ENCODE measurements at places on chromosomes 16 and 17.

- DNase-seq: no peak
Observed at GRCh38 chr16:56258508-56259424, 67.5 kb downstream of the GNAO1 start.

GRCh38 chr16:82010649-82011048 is 621 bp downstream of the SDR42E1 start:
- DNase-seq: no peak

GRCh38 chr17:82294064-82294773 is 20.7 kb upstream of the CSNK1D start:
- DNase-seq: no peak

- no peak for DNase-seq
Observed at GRCh38 chr16:80263848-80264694, 276.7 kb upstream of the DYNLRB2 start.

- DNase-seq: no peak
Observed at GRCh38 chr17:18362698-18363100, 651 bp downstream of the SHMT1 start.

DNA sequence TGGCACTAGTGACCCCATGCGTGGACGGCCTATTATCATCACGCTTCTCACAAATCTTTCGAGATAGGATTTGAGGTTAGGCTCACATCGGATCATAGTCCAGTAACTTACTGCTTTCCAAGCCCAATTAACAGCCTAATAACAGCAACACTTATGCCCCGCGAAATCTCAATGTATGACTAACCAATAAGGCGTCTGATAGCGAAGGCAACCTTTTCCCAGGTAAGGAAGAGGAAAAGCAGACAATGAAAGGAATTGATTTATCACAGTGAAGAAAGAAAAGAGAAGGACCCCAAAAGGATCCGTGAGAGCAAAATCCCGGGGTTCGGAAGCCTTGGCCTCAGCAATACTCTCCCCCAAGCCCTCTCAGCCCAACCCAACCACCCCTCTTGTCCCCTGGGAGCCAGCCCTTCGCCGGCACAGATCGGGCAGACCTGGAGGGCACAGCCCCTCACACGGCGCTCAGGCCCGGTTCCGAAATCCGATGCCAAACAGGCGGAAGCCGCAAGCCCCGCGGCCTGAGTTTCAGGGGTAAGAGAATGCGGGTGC is 534 bp downstream of the GPATCH8 start:
- peak; percentile 8 for DNase-seq

- DNase-seq: peak; percentile 44
Observed at GRCh38 chr17:35870906-35871819, 2.5 kb upstream of the HEATR9 start.

DNA sequence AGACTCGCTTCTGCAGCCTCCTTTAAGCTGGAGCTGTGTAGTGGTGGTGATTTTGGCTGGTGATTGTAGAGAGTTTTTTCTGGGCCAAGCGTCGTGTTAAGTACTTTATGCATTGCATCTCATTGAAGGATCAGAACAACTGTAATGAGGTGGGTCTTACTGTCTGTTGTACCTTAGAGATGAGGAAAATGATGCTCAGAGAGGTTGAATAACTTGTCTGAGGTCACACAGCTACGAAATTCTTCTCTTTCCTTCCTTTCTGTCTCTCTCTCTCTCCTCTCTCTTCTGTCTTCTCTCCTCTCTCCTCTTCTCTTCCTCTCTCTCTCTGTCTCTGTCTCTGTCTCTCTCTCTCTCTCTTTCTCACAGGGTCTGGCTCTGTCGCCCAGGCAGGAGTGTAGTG is 82.8 kb downstream of the CNGB1 start:
- no peak for DNase-seq

DNA sequence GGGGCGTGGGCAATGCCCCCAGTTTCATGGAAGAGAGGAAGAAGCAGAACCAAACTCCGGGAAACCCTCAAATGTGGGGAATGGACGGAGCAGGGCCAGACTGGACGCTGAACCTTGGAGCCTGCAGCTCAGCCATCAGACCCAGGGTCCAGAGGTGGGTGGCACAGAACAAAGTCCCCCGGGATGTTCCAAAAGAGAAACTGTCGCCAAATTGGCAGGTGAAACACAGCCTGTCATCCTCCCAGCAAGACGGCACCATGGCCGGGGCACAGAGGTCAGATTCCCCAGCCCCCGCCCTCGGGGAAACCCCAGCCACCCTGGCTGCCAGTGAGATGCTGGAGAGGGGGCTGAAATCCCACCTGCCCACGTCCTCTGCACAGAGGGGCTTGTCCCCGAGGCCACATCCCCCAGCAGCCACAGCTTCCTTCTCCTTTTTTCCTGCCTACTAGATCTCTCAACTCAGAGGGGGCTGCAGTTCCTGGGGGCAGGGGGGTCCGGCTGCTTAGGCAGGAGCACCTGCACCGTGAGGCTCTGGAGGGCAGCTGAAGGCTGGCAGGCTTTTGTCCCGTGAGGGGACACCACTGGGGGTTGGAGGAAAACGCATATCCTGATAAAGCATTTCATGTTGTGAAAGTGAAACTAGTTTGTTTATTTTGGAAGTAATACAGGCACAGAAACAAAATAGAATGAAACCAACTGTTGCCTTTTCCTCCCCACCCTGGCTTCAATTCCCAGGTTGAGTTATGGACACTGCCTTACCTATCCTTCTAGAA is 1.2 kb upstream of the SECTM1 start:
- peak; percentile 52 for DNase-seq

DNA sequence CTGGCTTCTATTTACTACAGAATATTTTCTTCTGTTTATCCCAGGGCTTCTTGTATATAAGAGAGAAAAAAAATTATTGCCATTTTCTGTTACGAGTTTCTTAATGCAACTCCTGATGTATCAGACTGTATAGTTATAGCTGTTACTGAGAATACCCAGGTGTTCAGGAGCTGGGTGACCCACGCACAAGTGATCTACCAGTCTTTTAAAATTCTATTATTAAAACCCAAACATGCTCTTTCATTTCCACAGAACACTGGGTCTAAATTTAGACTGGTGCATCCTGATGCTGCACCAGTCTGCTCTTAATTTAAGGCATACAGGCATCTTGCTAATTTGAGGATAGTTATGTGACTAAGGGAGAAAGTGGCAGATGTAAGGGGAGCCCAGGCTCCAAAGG is 31.2 kb upstream of the NLRP1 start:
- DNase-seq: no peak

DNA sequence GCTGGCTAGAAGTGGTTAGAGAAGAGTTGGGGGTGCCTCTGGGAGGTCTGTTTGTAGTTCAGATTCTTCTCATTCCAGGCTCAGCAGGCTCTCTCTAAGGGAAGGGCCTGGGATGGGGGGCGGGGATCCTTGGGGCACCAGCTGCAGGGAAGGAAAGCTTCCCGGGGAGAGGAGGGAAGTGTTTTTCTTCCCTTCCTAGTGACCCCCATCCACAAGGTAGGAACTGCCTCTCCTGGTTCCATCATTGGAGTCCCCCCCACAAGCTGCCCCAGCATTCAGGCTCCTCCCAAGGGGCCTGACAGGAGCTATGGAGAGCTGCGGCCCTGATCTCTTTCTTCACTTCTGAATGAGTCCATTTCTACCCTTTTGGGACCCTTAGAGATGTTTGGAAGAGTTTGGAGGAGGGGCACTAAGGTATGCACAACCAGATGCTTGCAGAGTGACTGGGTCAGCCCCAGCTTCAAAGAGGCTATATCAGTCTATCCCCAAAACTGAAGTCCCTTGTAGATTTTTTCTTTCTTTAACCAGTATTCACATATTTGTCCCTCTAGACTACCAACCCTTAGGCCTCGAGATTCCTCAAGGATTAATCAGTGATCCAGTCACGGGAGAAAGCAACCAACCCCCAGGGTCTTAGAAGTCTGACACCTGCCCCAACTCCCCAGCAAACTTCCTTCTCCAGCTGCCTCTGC is 13.9 kb upstream of the FZD2 start:
- DNase-seq: no peak

DNA sequence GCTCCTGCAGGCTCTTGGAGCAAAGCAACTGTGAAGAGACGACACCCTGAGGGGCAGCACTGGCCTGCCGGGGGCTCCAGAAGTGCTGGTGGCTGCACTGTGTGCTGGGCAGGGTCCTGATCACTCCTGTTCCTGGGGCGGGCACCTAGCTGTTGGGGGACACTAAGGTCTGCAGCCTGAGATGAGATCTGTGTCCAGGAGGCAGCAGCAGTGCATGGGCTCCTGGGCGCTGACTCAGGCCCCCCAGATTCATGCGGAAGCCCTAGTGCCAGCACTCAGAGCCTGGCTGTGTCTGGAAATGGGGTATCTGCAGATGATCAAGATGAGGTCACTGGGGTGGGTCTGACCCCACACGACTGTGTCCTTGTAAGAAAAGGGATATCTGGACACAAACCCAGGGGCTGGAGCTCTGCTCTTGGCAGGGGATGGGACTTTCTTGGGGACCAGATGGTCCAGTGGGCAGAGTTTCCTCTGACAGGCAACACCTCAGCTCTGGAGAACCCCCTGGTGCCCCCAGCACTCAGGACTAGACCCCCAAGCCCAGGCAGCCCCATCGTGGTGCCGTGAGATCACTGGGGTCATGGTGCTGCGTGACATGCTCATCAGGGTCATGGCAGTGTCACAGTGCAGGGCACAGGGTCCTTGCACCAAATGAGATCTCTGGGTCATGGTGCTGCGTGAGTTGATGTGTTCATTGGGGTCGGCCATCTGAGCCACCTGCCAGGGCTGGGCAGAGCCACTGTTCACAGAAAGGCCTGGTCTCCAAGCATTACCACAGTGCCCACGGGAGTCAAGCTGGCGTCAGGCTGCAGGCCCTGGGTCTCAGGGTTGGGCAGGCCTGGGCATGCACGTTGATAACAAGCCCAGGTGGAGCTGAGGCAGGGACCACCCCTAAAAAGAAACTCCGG is 9.5 kb downstream of the FAAP100 start:
- no peak for DNase-seq

DNA sequence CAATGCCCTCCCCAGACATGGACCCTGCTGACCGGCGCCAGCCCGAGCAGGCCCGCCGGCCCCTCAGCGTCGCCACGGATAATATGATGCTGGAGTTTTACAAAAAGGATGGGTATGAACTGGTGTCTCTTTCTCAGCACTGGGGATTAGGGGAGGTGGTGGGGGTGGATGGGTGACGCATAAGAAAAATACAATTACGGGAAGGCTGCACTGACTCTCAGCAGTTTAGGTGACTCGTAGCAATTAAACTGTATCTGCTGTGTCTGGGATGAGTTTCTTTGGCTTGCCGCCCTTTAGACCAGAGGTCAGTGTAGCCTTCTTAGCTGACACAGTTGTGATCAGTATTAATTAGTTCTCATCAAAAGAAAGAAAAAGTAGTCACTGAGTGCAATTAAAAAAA is 59.0 kb downstream of the ELAC2 start:
- no peak for DNase-seq

- no peak for DNase-seq
Observed at GRCh38 chr16:50645563-50646220, 35.4 kb downstream of the SNX20 start.

DNA sequence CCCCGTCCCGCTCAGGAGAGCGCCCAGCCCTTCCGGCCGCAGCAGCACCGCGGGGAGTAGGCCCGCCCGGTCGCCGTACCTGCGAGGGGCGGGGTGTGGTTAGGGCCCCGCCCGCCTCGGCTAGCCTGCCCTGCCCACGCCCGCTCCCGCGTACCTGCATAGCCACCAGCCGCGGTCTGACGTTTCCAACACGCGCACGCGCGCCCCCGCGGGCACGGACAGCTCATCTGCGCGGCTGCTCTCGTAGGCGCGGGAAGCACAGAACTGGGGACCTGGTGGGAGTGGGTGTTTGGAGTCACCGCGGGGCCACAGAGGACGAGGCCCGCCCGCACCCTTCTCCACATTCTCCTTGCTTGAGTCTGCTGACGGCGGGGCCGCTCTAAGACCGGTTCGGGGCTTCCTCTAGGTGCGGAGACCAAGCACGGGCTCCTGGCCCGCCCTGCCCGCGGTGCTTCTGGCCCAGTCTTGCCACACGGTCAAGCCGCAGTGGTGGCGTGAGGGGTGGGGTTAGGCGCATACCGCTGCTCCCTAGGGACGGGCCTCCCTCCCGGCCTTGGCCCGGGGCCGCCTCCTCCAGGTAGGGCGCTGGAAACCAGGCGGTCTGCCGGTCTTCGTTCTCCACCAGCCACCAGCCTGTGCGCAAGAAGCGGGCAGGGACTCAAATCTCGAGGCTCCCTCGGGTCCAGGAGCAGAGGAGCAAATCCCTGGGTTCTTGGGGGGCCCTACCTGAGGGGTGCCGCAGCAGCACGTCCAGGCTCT is 1.8 kb downstream of the NOXO1 start:
- no peak for DNase-seq

- no peak for DNase-seq
Observed at GRCh38 chr17:65902831-65903522, 289.0 kb downstream of the CEP112 start.

DNA sequence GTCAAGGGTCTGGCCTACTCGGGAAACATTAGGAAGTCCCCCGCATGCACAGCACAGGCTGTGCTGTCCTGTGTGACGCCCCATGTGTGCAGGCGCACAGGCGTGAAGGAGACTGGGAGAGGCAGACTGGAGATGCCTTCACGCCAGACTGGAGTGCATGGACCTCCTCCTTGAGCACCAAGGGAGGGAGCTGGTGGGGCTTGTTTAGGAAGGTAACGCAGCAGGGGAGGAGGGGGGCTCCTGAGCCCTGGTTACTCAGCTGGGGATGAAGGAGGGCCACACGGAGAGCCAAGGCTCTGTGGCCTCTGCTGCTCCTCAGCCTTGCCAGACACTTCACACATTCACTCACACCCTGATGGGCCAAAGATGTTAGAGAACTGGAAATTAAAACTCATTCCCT is 7.7 kb downstream of the HSDL1 start:
- no peak for DNase-seq

DNA sequence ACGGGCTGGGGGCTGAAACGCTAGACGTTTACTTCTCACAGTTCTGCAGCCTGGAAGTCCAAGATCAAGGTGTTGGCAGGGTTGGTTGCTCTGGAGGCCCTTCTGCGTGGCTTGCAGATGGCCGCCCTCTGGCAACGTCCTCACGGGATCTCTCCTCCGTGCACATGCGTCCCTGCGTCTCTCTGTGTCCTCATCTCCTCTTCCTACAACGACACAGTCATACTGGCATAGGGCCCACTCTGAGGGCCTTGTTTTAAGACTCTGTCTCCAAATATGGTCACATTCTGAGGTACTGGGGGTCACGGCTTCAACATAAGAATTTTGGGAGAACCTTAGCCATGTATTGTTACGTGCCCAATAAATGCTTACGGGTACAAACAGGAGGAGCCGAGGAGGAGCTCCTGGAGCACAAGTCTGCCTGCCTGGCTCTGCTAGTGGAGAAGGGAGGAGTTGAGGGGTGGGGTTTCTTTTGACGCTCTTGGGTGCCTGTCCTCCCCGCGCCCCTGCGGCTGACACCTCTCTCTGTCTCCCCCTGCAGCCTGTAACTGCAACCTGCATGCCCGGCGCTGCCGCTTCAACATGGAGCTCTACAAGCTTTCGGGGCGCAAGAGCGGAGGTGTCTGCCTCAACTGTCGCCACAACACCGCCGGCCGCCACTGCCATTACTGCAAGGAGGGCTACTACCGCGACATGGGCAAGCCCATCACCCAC is 141.1 kb downstream of the NTN1 start:
- DNase-seq: no peak

GRCh38 chr16:30853758-30854157 is 40.1 kb downstream of the BCL7C start:
- DNase-seq: peak; percentile 44

- no peak for DNase-seq
Observed at GRCh38 chr17:49443862-49444261, 29.2 kb upstream of the PHB1 start.

All from inflammatory macrophage treated with lipopolysaccharide for 4 hours (primary cell).